ENCODE measurements at places on chromosomes 4 and X. TPM values are rescaled to one million over a fixed set of nuclear protein-coding genes. Genes with fewer than 3 reads are reported as not detected.

Gene SPANXB1
- not detected for total RNA-seq

Gene GASK1B
- total RNA-seq = 0.42 TPM

Gene TRIM60
- total RNA-seq = not detected

Gene GPM6B
- 205 TPM for total RNA-seq

Gene GPRIN3
- 0.44 TPM for total RNA-seq

Gene FGA
- total RNA-seq = not detected

Gene CFP
- total RNA-seq = 5.5 TPM

Gene TMSB15C
- total RNA-seq = 3.5 TPM

Gene PAK3
- total RNA-seq = 1.8 TPM

Gene ZFYVE28
- 5.7 TPM for total RNA-seq

Gene RGN
- total RNA-seq = not detected

Gene NSG1
- 31.1 TPM for total RNA-seq

Gene FOXR2
- total RNA-seq = not detected

Gene DNAAF6
- total RNA-seq = not detected

Gene ABCE1
- 146 TPM for total RNA-seq

Gene NSUN7
- 26.5 TPM for total RNA-seq

Gene HS6ST2
- 9.3 TPM for total RNA-seq

Gene EGF
- total RNA-seq = 5.3 TPM

Data from H7 (cell line).